NCI-H526 (cell line): ENCODE measurements at places on chromosomes 1 and 21.

- no peak for DNase-seq
Measured at GRCh38 chr1:192053531-192053971, 104.7 kb upstream of the RGS18 start.

DNA sequence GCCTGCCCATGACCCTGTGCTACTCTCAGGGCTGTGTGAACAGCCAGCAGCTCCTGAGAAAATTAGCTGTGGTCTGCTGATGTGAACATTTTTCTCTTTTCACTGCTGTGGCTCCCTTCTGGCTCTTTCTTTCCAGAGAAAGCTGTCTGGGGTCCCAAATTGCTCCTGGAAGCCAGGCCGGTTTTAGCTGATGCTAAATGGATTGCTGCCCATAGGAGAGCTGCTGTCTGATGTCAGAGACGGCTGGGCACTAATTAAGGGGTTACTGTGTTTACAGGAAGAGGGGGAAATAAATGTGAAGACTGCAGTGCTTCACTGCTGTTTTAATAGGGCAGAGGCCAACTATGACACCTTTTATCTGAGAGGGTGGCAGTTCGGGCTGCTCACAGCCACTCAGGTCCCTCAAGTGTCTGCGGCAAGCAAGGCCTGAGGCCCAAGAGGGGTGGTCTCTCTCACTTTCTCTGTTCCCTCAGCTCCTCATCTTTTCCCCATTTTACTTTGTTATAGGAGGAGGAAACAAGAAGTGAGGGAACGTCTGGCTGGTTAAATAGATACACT, 106.0 kb upstream of the GNG12 start:
- no peak for DNase-seq

- DNase-seq, result no peak
Measured at GRCh38 chr1:204041803-204042505, 31.0 kb upstream of the SOX13 start.

DNA sequence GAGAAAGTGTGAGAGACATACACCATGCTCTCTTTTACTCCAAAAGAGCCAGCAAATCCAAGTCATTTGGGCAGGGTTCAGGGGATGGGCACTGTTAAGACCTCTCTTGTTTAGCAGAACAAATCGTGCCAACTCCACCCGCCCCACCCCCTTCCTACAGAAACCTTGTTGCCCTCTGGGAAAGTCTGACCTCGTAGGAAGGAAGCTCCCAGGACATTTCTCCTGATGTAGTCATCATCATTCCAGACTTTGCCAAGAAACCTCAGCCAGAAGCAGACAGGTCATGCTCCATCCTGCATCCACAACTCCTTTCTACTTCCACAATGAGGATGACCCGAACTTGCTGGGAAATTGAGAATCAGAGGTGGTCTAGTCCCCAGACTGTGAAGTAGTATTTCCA, 57.7 kb downstream of the UBE2T start:
- no peak for DNase-seq

GRCh38 chr1:181318022-181318857, 165.1 kb upstream of the CACNA1E start:
- no peak for DNase-seq

DNA sequence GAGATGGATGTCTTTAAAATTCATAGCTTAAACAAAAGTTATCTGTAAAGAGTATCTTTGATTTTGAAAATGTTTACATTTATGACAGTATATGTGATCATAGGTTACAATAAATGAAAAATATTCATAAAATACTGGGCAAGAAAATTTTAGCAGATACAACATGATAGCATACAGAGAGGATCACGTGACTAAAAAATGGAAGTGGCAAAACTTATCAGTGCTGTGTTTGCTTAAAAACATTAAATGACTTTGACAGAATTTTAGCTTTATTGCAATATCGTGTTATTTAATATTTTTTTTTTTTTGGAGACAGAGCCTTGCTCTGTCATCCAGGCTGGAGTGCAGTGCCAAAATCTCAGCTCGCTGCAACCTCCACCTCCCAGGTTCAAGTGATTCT, 2294.1 kb downstream of the NCAM2 start:
- no peak for DNase-seq

DNA sequence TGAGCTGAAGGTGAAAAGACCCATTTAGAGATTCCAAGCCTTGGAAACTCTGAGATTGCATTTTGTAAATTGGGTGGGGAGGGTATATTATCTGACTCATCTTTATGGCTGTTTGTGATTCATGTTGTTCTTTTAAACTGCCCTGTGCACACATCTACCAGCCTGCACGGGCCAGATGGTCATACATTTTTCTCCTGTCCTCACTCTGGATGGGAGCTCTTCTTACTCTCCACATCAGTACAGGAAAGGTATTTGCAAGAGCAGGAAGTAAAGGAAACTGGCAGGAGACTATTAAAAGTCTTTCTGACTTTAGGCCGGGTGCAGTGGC, 14.3 kb upstream of the NMNAT2 start:
- no peak for DNase-seq

GRCh38 chr1:7385471-7386225, 385.4 kb upstream of the VAMP3 start:
- DNase-seq, result no peak

- DNase-seq, result no peak
Measured at GRCh38 chr1:68808351-68808750, 311.5 kb upstream of the DEPDC1 start.

GRCh38 chr1:24594328-24594598, 38.4 kb downstream of the NCMAP start:
- DNase-seq, result no peak

- no peak for DNase-seq
Measured at GRCh38 chr21:46368533-46369285, 44.8 kb downstream of the PCNT start.

GRCh38 chr1:54542962-54543539, 5.0 kb upstream of the ACOT11 start:
- no peak for DNase-seq

DNA sequence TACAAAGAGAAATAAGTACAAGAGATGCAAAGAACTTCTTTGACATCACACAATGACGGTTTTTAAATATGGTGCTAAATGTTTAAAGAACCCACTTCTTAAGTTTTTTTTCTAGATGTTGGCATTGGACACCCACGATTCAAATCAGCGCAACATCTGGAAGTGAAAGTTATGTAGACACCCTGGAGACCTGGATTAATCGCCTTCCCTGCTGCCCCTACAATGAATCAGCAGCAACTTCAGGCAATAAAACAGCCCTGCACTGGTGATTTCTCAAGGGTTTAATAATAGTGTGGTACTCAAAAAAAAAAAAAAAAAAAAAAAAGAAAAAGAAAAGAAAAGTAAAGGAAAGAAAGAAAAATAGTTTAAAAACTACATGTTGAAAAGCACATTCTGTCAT, 248.3 kb downstream of the NUF2 start:
- no peak for DNase-seq

- no peak for DNase-seq
Measured at GRCh38 chr1:52439976-52440375, 35.6 kb downstream of the PRPF38A start.

DNA sequence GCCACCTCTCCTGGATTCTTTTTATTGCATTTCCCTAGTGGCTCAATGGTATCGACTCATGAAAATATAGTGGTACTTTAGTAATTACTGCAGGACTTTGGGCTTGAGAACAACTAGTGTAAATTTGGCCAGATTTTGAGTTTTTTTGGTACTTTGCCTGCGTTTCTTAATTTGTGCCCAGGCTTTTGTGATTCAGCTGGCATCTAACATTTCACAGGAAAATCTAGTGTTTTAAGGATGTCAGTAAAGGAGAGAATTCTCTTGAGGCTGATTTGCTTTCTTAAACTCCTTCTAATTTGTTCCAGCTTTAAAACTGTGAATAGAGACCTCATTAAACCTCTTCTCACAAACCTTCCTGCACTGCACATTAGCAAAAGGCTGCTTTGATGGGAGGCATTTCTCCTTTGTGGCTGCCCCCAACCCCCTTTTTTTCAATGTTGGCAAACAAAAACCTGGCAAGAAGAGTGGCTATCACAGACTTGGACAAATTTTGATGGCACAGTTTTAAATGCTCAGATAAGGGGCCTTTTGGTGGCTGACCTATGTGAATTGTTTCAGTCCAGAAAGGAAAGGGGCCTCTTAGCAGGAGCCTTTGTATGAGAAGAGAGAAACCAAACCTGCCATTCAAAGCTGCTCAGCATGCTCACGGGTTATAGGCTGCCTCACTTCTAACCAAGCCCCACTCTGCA, 113.4 kb upstream of the RAVER2 start:
- DNase-seq, result no peak

DNA sequence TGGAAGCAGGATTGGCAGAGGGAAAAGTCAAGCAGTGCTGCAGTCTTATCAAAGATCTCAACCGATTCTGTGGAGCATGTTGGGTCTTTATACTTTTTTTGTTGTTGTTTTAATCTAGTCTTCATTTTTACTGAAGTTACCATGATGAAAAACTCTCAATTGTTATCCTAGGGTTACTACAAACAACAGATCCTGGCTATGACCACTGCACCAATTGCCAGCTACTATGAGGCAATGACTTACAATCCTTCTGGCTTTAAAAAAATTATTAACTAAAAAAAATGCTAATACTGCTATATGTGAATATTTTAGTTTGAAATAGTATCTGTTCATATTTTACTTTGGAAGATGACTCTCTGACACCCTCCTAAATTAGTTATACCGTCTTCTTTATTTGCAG, 145.9 kb downstream of the CNIH3 start:
- no peak for DNase-seq

DNA sequence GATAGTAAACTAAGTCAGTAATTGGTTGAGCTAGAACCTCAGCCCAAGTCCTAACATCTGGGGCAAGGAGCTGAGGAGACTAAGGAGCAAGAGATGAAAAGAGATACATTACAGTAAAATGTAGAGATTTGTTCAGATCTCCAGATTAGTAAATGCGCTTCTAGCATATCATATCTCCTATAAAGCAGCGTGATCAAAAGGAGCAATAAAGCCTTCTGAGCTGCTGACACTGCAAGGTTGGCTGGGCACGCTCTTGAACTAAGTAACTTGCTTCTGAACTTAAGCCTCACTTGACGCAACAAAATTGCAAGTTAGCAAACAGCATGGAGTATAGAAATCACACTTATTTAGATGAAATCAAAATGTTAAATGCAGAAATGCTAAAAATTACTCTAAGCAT, 80.9 kb downstream of the LRRC53 start:
- DNase-seq, result no peak

DNA sequence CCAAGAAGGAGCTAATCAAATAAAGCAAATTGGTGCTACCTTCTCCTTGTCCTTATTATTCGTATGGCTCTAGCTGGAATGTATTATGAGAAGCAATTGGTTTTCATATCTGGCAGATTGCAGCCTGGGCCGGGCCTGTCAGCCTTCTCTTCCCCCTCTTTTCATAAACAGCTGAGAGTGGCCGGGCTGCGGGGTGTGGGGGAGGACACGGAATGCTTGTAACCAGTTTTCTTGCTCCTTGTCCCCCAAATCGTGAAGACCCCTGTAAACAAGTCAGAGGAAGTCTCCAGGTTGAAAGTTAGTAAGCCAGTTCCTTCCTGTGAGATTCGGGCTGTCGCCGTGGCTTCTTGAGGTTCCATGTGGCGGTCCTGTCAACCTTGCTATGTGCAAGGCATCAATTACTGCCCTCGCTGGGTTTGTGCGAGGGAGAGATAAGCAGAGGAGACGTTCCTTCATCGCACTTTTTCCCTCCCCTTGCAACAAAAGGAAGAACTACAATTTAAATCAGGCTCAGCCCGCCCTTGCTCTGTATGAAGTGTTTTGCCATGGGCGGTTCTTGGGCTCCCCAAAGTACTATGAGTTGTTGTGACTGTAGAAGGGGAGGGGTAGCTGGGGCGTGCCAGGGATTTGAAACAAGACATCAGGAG, 450.7 kb downstream of the CAMTA1 start:
- no peak for DNase-seq

DNA sequence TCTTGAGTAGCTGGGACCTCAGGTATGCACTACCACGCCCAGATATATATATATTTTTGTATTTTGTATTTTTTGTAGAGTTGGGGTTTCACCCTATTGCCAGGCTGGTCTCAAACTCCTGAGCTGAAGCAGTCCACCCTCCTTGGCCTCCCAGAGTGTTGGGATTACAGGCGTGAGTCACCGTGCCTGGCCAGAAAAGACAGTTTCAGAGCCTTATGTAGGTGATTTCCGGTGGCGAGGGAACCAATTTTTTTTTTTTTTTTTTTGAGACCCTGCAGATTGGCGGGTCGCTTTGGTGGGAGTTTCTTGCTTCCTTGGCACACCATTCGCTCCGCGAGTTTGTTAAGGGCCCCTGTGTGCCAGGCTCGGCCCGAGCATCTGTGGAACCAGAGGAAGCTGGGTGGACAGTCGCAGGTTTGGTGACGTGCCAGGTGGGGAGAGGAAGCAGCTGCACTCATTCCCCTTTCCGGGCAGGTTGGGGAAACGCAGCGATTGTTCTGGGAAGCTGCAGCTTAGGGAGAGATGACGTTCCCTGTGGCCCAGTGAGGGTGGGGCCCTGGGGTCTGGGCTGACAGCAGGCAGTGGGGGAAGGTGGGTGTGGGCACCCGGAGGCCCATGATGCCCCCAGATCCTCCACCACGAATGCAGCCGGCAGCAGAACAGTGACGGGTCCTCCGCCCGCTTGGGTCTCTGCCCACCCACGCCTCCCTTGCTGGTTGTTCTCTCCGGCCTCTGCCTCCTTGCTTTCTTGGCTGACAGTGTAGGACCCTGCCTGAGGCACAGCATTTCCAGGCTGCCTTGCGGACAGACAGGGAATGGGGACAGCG, 25.1 kb downstream of the SPSB1 start:
- no peak for DNase-seq

- DNase-seq, result peak; percentile 41
Measured at GRCh38 chr21:44802396-44803153, 955 bp upstream of the UBE2G2 start.

- no peak for DNase-seq
Measured at GRCh38 chr21:36706482-36706852, 7.6 kb downstream of the SIM2 start.

- DNase-seq, result no peak
Measured at GRCh38 chr1:62358665-62359373, 39.6 kb upstream of the KANK4 start.

GRCh38 chr1:221292652-221293051, 413.4 kb downstream of the HLX start:
- DNase-seq, result peak; percentile 45

- DNase-seq, result no peak
Measured at GRCh38 chr1:58885998-58886397, 102.2 kb upstream of the JUN start.

DNA sequence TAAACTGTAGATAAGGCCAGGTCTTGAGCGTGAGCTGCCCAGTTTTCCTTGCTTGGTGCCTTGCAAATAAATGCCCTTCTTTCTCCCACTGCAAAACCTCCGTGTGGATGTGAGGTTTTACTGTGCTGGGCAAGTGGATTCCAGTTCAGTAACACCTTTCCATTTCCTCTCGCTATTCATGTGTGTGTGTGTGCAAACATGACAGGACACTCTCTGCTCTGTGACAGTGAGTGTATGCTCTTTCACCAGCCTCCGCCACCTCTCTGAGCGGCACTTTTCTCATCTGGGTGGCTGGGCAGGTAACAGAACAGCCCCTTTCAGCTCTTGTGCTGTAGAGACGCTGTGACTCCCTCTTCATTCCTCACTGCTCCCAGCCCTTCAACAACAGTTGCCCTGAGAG, 23.9 kb downstream of the CNIH3 start:
- DNase-seq, result peak; percentile 6

- no peak for DNase-seq
Measured at GRCh38 chr1:242870966-242871365, 346.5 kb upstream of the PLD5 start.

GRCh38 chr21:32456497-32456918, 44.0 kb downstream of the EVA1C start:
- no peak for DNase-seq
